ENCODE measurements at places on chromosomes 12 and 14.

GRCh38 chr12:15495746-15496145, 173.4 kb downstream of the PTPRO start:
- no peak for DNase-seq

DNA sequence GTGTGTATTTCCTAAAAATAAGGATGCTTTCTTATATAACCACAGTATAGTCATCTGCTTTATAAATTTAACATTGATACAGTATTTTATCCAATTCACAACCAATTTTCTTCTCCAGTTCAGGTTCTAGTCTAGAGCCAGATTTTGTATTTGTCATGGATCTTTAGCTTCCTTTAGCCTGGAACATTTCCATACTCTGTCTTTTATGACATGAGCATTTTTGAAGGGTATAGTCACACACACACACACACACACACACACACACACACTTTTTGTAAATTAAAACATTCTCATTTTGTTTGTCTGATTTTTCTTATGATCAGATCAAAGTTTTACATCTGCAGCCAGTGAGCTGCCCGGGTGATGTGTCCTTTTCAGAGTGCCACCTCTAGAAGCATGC, 25.4 kb downstream of the CGRRF1 start:
- no peak for DNase-seq

DNA sequence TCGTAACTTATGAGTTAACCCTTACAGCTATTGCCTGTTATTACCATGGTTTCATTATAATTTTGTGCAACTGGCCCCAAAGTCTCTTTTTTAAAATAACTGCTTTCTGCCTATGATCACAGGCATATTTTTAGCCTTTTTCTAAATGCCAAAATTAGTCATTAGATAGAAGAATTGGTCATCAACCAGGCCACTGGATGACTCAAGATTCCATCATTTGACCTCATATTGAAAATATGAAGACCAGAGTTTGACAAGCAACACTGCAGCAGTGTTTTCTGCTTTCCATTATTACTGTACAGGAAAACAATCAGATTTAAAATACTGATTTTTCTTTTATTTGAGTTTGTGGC, 54.7 kb upstream of the OTOGL start:
- no peak for DNase-seq

DNA sequence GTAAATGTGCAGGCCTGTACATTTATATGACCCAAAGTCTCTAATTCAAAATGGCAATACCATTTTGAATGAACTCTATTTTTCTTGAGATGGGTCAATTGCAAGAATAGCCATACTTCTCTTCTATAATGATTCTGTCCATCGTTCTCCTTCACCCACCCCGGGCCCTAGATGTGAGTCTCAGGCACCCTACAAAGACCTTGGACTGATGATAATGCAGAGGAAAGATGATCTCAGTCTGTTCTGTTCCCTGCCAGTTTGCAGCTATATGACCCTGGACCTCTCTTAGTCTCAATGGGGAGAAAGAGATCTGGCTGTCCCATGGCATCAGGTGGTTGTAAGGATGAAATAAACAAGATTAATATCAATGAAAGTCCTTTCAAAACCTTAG, 30.1 kb downstream of the VCPKMT start:
- DNase-seq, result peak; percentile 58

DNA sequence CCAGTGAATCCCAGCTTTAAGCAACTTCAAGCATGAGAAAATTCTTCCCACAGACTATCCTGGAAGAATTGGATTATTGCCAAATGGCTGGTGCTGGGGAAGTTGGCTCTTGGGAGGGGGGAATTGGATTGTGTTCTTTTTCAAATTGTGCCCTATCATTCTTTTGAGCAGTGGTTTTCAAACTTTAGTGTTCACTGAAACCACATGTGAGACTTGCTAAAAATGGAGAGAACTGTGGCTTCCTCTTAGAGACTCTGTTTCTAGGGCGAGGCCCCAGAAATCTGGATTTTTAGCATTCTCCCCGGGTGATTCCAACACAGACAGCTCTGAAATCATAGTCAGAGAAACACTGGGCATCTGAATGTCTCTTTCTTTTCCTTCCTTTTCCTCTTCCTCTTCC, 14.3 kb upstream of the OTUB2 start:
- DNase-seq, result no peak
